ENCODE measurements at places on chromosomes 7 and 10.

- DNase-seq, result no peak
Observed at GRCh38 chr7:53794816-53795215, 747.4 kb upstream of the VSTM2A start.

GRCh38 chr7:136079478-136079892 lies 102.3 kb upstream of the MTPN start:
- DNase-seq, result no peak

GRCh38 chr10:5071411-5072198 lies 22.6 kb upstream of the AKR1C3 start:
- no peak for DNase-seq

DNA sequence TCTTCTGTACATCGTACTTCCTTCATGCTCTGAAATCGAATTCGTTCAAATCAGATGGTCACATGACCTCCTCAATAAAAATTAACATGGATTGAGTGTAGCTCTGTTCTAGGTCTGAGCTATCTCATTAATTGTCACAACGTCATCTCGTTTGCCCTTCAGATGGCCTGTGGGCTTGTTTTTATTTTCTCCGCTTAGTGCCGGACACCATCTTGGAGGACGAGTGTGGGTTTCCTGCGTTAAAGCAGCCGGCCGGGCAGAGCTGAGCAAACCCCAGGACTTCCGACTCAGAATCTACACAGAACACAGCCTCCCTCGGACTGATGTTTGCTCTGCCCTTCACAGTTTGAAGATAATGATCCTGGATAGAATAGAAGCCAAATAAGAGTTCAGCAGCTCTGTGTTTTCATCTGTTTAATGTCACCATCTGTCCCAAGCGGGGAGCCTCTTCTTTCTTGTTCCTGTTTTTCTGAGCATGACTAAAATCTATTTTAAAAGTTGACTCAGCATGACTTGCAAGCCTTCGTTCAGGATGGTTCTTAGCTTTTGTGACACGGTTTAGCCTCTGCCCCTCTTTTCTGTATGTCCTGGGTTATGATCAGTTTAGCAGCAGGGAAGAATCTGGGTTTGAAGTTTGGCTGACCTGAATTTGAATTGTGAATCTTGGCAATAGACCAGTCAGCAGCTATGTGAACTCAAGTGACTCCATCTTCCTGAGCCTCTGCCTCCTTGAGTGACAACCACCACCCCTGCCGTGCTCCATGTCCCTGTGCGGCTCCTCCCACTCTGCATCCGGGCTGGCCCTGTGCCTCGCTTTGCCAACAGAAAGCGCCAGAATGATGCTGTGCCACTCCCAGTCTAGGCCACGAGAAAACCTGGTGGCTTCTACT lies 30.6 kb upstream of the GALNTL5 start:
- no peak for DNase-seq

DNA sequence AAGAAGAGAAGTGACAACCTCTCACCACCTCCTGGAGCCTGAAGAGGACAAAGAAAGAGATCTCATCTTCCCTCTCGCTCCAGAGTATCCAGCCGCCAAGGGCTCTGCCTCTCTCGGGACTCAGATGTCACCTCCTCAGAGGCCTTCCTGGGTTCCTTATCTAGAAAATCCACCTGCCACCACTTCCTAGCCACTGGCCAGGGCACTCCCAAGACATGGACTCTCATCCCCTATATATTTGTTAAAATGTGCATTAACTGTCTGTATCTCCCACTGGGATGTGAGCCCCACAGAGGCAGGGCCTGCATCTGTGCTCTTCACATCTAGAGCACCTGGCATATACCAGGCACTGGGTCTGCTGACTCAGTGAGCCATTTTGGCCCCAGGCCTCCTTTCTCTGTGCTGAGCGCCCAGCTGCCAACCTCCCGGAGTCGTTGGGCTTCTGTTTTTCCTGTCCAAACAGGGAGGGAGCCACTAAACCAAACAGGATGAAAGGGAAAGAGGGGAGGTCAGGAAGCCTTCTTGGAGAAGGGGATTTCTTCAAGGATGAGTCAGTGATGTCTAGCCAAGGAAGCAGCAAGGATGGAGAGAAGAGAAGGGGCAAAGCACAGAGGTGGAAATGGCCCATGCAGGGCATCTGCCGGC lies 58.9 kb downstream of the KCNMA1 start:
- no peak for DNase-seq

GRCh38 chr10:28807760-28808613 lies 130.7 kb downstream of the BAMBI start:
- no peak for DNase-seq

- no peak for DNase-seq
Observed at GRCh38 chr10:62373639-62373994, 552 bp upstream of the ZNF365 start.

DNA sequence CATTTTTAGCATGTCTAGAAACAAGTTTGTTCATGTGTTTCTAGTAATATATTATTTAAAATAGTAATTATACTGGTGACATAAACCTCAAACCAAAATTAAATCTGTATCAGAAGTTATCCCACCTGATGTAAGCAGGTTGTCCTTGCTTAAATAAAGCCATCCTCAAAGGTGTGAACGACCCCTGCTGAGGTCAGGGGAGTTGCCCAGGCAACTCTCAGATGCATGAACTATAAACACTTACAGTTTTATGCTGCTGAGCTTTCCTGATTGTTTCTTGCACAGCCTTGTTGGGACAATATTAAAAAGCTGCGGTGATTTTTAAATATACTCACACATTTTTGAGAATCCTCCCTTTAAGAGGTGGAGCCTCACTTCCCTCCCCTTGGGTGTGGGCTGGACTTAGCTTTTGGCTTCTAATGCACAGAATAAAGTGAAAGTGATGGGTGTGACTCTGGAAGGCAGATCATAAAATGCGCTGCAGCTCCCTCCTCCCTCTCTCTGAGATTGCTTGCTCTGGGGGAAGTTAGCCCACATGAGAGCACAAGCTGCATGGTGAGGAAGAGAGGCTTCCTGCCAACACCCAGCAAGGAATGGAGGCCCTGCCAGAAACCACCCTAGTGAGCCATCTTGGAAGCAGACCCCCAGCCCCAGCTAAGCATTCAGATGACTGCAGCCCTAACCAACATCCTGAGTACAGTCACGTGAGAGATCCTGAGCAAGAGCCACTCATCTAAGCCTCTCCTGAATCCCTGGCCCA lies 152.7 kb downstream of the SKIDA1 start:
- DNase-seq, result no peak

DNA sequence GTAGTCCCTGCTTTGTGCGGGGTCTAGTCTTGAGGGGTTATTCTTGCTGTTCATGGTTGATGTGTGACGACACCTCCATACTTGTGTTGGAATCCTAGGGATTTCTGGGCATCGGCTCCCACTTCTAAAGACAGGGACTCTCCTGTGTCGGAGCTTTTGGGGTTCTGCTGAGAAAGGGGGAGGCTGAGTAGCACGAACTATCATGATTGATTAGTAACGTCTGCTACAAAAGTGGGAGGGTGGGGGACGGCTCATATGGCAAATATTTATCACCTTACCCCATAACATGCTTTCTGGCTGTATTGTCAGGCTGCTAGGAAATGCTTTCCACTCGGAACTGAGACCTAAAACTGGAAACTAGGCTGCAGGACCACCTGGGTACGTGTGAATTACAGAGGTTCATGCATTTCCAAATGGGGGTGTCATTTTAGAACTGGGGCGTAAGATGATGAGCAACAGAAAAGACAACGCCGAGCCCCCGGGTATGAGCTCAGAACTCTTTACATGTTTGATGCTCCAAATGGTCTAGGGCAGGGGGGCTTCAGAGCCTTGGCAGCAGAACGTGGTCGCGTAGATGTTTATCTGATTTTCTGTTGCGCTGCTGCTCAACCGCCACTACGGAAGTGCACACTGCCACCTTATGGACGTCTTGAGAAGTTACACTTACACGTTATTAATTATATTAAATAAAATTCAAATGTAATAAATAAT lies 15.1 kb upstream of the NME8 start:
- DNase-seq, result no peak

DNA sequence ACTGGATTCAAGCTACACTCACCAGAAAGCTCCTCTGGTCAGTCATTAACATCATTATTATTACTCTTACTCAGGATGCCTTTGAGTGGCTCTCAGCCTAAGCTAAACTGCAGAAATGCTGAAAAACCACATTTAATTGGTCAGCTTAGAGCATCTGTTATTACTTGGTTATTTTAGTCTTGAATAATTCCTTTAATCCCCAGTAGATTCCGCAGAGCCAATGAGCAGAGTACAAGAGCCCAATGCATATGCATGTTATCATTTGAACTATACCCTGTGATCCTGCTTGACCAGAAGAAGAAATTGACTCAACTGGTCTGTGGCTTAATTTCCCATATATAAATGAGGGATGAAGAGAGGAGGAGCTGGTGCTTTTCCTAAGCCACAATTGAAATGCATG lies 417.6 kb upstream of the C7orf33 start:
- DNase-seq, result no peak

DNA sequence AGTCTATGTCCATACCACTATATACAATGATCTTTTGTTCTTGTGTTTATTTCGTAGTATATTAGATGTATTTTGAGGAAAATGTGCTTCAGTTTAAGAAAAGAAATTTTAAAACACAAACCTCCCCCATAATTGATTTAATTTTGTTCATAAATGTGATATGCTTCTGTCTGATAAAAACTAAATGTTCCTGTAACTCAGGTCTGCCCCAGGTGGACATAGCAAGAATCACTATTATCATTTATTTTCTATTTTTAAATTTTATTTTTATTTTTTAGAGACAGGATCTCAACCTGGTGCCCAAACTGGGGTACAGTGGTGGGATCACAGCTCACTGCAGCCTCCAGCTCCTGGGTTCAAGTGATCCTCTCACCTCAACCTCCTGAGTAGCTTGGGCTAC lies 43.2 kb downstream of the BEND7 start:
- no peak for DNase-seq

- peak; percentile 6 for DNase-seq
Observed at GRCh38 chr7:143434660-143435059, 8.6 kb upstream of the TAS2R60 start.

GRCh38 chr10:123635745-123636144 lies 30.4 kb upstream of the GPR26 start:
- no peak for DNase-seq

DNA sequence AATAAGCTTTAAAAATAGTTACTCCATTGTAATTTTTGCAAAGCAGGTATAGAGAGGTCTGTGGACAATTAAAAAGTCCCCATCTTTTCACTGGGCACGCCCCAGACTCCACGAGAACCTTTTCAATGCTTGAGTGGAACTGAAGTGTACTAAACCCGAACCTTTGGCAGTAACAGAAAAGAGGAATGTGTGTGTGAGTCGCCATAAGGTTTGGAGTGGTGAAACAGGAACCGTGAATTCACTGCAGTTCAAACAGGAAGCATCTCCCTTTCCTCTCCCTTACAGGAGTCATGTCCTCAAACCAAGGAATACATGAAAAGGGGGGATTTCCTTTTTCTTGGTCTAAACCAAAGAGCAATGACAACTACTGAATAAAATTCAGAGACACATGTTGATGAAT lies 23.2 kb downstream of the NDUFB2 start:
- DNase-seq, result no peak

GRCh38 chr7:105806592-105807447 lies 69.6 kb downstream of the ATXN7L1 start:
- DNase-seq, result no peak

DNA sequence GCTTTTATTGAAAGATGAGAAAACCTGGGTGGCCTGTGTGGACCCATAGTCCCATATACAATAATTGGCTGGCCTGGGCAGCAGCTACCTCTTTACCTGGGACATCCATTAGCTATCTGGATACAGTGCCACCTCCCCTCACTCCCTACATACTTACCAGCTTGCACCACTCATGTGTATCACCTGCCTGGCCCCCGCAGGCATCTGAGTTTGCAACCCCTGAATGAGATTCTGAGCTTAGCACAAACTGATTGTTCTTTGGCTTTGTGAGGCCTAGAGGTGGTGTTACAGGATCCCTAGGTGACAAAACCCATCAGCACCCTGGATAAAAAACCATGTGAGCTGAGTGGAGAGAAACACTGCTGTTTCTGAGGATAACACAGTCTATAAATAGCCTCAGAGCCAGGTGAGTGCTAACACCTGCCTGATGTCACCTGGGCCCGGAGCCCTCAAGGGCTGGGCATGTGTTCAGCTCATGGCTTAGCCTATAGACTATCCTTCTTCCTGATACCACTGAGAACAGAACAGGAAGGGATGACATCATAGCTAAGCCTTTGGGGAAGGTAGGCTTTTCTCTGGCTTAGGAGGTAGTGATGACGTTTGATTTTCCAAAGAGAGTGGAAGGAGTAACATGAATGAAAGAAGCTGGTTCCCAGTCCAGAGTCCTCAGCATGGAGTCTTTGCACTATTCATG lies 2.6 kb upstream of the PPIF start:
- DNase-seq, result no peak

DNA sequence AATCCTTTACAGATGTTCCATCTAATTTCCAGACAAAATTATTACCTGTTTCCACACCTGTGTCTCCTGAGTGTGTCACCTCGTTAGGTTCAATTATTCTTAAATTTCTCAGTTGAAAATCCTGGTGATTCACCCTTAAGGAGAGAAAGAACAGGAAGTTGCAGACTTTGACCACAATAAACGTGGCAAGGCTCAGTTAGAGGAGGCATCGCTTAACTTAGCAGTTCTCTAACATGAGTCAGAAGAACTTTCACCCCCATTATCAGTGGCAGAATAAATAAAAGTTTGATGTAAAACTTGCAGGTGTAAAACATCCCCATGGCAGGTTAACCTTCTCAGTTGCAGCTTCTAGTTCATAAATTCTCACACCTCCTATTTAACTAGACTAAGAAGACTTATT lies 8.3 kb downstream of the XPNPEP1 start:
- DNase-seq, result no peak

DNA sequence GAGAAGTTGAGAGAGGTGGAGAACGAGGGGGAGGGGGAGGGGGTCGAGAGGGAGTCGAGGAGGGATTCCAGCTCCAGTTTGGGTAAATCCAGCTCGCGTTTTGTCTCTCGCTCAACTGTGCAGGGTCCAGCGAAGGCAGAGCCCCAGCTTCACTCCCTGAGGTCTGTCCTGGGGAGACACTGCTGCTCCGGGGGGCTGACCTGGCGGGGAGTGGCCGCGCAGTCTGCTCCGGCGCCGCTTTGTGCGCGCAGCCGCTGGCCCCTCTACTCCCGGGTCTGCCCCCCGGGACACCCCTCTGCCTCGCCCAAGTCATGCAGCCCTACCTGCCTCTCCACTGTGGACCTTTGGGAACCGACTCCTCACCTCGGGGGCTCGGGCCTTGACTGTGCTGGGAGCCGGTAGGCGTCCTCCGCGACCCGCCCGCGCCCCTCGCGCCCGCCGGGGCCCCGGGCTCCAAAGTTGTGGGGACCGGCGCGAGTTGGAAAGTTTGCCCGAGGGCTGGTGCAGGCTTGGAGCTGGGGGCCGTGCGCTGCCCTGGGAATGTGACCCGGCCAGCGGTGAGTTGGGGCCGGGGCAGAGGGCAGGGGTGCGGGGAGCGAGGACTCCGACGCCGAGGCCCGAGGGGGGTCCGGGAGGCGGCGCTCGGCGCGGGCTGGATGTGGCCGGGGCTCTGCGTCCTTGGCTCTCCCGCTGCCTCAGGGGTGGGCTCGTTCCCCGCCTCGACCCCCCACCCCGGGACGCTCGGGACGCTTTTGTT lies at the start of gene TET1:
Gene TET1, plus strand, starts transcription at position 152 of the 757 bp plus-strand sequence. CDS start 12,002 bp downstream, outside the sequence.
- DNase-seq, result no peak

GRCh38 chr10:31035266-31035798 lies 3.7 kb upstream of the ZNF438 start:
- no peak for DNase-seq
